AG08395 (cell line): ENCODE measurements at places on chromosomes 16 and 17.

- DNase-seq = no peak
Observed at GRCh38 chr16:65697065-65697464, 575.2 kb upstream of the CDH11 start.

- DNase-seq = no peak
Observed at GRCh38 chr17:66777689-66778225, 57.2 kb upstream of the CACNG5 start.

DNA sequence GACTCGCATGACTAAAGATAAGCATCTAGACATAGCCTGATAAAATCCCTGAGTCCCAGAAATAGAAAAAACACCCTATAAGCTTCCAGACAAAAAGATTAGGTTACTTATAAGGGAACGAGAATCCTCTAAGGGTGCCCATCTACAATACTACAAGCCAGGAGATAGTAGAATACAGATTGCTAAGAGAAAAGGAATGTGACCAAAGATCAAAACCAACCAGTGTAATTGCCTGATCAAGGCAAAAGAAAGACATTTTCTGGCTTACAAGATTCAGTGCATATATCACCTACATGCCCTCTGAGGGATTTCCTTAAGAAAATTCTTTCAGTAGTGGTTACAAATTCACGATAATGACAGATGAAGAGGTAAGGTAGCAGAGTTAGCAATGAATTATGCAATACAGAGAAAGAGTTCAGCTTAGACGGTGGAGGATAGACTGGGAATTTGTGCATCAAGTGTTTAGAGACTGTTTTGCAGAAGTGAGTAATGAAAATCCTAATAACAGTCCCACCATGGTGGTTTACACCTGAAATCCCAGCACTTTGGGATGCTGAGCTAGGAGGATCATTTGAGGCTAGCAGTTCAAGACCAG, 35.0 kb downstream of the BCL7C start:
- no peak for DNase-seq

DNA sequence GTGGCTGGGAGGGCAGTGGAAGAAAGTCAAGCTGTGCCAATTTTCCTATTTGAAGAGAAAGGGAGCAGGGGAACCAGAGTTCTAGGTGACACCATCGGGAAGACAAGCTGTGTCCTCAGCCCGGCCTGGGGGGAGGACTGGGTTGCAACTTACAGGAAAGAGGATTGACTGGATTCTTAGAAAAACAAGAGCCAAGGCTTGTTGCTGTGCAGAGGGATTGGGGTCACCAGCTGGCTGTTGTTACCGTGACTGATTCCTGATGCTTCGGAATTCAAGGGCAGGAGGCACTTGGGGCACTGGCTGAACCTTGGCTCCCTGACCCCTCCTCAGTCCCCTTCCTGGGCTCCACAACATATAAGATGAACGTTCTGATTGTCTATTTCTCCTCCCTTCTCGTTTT, 16.8 kb upstream of the MMP2 start:
- DNase-seq = no peak

- no peak for DNase-seq
Observed at GRCh38 chr17:48293319-48294019, 136.5 kb downstream of the SKAP1 start.

DNA sequence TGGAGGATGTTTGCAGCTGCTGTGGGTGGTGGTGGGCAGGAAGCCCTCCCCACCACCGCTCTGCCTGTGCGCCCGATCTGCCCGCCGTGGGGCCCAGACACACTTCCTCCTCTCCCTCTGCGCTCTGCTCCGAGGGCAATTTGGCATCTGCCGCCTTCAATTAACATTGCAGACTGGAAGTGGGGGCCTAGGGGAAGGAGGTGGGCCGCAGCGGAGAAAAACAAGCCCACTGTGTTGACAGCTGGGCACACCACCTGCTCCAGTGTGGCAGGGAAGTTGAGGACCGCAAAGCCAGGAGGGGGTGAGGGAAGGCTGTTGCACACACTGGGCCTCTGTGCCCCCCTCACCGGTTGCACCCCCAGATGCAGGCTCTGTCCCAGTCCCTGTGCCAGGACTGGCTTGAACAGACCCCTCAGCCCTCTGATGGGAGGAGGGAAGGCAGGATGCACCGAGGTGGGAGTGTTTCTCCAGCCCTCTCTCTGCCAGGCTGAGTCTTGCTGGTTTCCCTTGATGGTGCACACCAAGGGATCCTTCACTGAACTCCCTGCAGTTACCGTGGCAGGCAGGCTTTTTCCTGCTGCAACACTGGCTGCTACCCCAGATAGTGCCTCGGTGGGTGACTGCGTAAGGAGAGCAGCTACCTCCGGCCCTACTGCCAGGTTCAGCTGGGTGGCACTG, 72.8 kb upstream of the MED9 start:
- DNase-seq = no peak

DNA sequence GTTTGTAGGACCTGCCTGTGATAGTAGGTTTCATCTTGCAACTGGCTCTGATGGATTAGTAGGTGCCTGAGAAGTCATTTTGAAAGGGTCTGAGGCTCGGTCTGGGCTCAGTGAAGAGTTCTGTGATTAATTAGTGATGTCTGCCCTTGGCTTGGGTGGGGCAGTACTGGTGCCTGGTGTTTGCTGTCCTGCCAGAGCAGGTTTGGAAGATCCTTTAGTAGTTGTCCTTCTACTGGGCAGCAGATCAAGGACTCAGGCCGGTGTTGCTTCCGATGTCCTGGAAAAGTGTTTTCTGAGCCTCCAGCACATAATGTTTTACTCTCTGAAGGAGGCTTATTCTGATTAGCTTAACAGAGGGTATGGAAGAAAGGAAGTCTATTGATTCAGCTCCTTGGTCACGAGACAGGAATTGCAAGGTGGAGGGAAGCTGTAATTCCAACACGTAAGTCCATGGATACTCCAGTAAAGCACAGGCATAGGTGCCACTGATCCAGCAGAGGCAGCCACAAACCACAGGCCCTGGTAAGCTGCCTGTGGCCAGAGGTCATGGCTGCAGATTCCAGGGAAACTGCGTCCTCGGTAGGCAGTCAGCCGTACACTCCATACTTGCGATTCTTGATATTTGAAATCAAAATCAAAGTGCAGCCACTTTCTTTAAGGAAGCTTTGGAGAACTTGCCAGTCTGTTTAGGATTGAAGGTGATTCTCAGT, 18.7 kb downstream of the HLF start:
- DNase-seq = no peak

DNA sequence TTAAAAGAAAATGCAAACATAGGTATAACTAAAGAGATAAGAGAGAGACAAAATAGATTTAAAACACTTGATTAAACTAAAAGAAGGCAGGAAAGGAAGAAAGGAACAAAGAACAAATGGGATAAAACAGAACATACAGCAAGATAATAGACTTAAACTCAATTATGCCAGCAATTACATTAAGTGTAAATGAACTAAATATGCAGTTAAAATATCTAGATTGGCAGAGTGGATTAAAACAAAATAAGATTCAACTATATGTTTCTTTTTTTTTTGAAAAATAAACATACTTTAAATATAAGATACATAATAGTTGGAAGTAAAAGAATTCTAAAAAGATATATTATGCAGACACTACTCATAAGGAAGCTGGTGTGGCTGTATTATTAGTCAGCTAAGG, 9.7 kb upstream of the CFAP20 start:
- no peak for DNase-seq
